AG04450 (cell line): ENCODE measurements at places on chromosomes 5 and 9.

DNA sequence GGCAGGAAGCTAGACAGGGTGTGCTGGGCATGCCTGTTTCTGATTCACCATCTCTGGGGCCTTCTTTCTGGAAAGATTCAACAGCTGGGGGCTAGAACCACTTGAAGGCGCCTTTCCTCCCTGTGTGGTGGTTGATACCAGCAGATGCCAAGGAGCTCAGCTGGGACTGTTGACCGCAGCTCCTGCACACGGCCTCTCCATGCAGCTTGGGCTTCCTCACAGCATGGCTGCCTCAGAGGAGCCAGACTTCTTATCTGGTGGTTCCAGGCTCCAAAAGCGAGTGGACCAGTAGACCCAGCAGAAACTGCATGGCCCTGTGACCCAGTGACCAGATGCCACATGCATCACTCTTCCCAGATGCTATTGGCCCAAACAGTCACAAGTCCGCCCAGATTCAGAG is 74.7 kb upstream of the COL5A1 start:
- no peak for DNase-seq

DNA sequence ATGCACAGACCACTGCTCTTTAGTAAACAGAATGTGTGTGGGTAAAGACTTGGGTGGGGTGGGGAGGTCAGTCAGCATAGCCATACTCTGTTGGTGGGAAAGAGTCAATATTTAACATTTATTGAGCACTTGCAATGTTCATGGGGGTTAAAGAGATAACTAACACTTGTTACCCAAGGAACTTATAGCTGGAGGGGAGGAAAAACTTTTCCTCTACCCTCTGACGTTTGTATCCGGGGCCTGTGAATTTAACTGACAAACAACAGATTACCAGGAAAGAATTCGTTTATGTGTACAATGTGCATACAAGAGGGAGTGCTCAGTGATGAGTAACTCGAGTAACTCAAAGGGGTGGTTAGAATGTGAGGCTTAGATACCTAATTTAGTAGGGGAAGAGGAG is 6.8 kb upstream of the CLINT1 start:
- DNase-seq: peak; percentile 52

GRCh38 chr5:142894315-142894714 is 124.1 kb downstream of the ARHGAP26 start:
- no peak for DNase-seq

DNA sequence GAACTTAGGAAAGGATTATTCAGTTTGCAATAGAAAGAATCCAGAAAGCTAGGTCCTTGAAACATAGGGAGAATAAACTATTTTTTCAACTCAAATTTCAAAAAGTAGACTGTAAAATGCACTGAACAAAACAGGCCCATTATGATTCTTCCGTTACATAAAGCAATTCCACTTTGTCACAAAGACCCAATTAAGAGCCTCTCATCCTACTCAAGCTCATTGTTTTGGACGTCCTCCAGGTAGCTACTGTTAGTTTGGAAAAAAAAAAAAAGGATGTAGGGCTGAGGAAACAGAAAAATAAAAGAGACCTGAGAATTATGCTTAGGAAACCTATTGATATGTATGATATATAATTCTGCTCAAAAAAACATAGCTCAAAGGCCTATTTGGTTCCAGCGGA is 74.0 kb downstream of the DIRAS2 start:
- no peak for DNase-seq

DNA sequence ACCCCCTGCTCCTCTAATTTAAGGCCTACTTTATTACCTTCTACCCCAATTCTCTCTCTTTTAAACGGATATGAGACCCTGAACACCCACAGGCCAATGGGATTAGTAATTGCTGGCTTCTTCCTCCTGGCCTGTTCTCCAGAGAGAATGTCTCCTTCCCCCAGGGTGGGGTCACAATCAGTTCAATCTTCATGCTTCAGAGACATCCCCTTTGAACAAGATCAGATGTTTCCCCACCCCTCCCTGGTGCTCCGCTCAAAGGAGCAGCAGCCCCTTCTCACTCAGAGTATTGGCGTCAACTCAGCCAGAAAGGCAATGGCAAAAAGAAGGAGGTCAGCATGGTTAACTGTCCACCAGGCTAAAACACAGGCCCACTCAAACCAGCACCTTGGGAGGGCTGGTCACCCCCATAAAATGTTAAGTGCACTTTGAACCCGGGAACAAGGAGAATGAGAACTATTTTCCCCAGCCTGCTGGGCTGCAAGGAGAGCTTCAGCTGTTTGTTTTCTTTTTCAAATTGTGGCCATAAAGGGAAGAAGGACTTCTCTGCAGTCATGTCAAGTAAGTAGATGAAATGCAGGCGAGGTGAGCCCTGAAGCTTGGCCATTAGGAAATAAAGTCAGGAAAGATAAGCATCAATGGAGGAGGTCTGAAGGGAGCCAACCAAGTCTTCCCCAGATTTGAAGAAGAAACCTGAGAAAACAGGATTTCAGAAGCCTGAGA is 20.1 kb downstream of the LHFPL2 start:
- no peak for DNase-seq

- DNase-seq: no peak
Measured at GRCh38 chr5:138622051-138622450, 46.9 kb upstream of the HSPA9 start.

DNA sequence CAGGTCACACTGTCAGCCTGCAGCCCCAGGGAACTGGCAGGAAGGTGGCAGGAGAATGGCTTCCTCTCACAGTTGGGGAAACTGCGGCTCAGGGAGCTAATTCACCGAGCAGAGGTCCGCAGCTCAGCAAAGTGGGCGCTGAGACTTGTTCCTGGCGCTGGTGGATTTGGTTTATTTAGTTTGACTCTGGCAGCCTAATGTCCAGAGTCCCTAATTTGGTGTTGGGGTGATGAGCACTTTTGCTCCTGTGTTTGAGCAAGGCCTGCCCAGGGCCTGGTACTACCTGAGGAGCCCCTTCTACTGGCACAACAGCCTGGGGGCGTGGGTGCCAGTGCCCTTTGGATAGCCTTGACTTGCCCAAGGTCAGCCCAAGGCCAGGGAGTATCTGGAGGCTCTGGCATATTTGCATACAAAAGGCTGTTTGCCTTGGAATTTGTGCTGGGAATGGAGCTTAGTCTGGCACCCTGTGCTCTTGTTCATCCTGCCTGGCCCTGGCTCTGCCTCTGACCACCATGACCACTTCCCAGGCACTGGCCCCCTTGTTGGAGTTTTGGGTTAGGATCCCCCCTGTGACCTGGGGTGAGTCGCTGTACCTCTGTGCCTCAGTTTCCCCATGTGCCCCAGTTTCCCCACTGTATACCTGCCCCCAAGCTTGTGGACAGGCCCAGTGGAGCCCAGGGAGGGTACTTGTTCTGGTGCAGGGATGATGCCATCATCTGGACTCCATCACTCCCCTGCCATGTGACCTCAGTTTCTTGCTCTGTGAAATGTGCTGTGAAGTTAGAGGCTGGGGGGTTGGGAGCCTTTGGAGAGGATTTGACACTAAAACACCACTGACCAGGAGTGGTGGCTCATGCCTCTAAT is 1.4 kb downstream of the SUSD3 start:
- no peak for DNase-seq

GRCh38 chr5:38725371-38725865 is 120.4 kb upstream of the OSMR start:
- no peak for DNase-seq

DNA sequence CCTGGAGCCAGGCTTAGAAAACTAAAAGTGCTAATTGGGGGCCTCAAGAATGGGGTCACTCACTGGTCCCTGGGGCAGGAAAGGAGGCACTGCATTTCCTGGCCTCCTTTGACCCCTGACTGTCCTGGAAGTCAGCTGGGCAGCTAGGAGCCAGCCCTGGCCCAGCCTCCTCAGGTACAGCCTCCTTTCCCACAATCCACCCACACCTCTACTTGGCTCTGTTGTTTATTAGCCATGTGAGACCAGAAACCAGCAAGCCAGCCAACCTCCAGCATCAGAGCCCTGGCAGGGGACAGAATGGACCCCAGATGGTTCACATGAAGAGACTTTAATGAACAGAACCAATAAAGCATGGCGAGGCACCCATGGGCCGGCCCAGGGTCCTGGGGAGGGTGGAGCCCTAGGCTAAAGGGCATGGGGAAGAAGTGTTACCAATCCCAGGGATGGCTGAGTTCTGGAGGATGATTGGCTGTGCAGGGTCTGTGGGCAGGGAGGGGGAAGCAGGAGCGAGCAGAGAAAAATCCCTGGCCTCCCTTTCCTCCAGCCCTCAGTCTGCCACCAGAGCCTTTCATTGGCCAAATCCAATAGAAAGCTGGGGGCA is 55.3 kb upstream of the ANGPTL2 start:
- no peak for DNase-seq

DNA sequence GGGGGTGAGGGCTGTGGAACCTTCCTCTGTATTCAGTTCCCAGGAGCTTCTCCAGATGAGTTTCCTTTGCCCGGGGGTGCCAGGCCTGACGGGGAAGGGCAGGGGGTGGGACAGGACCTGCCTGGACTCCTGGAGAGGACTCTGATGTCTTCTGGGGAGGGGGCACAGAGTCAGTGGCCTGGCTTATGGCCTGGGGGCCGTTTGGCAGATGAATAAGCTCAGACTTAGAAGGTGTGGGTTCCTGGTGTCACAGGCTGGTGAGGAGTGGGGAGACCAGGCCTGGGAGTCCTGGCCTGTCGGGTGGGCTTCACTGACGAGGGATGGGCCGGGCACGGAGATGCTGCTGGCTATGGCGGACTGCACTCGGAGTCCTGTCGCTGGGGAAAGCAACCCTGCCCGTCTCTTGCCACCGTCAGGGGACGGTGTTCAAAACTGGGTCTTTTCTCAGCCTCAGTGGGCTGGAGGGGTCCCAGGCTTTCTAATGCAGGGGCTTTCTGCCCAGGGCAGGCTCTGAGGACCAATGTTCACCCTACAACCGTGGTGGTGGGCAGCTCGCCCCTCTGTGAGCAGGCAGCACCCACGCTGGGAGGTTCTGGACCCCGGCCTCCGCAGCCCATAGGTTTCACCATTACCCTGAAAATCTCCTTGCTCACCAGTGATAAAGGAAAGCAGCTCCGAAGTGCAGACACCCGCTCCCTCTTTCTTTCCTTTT is 16.2 kb downstream of the COL5A1 start:
- no peak for DNase-seq

DNA sequence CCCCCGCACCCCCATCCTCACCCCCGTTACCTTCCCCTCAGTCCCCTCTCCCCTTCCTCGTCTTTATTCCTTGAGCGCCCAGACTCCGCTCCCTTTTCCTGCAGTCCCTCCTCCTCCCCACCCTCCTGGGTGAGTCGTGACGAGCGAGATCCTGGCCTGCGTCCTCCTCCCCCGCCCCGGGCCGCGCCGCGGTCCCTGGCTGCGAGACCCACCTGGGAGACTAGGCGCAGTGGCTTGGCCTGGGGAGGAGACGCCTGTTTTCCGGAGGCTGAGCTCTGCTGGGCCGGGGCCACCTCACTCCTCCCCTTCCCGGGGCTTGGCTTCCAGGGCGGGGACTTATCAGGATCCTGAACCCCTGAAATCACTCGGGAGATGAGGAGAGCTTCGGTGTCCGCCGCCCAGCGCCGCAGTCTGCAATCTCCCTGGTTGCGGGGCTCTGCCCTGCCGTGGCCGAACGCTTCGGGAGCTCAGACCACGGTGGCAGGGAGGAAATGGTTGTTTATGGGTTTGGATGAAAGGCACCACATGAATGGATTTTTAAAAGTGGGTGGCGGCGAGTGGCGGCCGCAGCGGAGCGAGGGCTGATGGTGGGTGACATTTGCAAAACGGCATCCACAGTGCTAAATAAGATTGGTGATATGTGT is 984 bp downstream of the STXBP1 start:
- no peak for DNase-seq

DNA sequence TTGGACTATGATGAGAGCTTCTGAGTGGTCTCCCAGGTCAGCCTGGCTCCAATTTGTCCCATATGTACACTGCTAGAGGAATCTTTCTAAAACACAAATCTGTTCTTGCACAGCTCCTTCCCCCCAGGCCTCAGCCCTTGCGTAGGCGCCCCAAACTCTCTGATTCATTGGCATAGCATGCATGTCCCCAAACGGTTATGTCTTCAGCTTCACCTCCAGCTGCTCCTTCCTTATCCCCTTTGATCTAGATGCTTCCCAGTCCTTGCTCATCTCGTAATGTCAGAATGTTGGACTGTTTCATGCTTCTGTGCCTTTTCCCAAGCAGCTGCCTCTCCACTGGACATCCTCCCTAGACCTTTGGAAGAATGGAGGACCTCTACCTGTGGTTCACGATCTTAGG is 60.1 kb upstream of the BASP1 start:
- no peak for DNase-seq

DNA sequence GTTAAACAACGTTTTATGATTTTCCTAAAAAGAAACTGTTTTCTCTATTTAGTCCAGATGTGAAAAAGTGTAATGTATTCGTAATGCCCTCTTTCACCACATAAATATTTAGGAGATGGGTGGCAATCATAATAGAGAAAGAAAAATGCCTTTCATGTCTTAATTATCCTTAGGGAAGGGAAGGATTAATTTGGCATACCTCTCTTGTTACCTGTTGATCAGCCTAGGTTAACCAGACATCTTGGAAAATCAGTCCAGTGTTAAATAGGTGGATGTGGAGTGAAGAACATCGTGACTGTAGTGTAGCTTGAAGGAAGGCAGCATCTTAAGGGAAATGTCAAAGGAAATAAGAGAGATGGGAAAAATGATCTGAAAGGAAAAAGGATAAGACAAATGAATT is 76.2 kb downstream of the NNT start:
- DNase-seq: no peak

DNA sequence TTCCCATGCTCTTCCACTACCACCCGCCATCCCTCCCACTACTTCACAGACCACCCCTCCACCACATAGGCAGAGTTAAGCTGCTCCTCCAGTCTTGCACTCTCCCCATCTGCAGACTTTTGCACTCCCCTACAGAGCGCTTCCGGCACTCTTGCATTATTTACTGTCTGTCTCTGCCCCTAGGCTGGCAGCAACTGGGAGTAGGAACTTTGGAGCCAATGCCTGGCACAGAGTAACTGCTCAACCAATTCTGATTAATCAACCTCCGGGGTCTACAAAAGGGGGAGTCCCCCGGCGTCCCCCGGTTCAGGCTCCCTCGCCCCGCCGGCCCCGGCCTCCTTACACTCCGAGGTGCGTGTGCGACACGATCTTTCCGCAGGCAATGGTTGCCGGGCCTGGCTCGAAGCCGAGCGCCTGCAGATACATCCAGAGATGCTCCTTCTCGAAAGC is 498 bp downstream of the HAUS6 start:
- DNase-seq: no peak

DNA sequence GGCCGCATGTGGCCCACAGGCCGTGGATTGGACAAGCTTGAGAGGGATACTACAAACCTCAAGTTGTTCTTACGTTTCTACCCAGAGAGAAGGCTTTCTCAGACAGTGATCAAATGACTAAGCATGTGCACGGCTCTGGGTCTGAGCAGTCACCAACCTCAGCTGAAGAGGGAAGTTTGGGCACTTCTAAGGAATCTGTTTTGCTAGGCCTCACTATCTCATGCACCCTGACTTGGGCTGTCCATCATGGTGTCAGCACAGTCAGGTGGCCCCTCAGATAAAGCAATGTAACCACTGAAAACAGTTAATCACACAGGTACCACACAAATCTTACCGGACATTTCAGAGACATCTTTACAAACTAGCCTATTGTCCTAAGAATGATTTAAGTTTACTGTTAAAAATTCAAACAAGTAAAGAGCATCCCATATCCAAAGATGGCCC is 24.6 kb downstream of the CSF2 start:
- DNase-seq: no peak
